T-helper 17 cell (primary cell): ENCODE measurements at places on chromosomes 7 and 10.

DNA sequence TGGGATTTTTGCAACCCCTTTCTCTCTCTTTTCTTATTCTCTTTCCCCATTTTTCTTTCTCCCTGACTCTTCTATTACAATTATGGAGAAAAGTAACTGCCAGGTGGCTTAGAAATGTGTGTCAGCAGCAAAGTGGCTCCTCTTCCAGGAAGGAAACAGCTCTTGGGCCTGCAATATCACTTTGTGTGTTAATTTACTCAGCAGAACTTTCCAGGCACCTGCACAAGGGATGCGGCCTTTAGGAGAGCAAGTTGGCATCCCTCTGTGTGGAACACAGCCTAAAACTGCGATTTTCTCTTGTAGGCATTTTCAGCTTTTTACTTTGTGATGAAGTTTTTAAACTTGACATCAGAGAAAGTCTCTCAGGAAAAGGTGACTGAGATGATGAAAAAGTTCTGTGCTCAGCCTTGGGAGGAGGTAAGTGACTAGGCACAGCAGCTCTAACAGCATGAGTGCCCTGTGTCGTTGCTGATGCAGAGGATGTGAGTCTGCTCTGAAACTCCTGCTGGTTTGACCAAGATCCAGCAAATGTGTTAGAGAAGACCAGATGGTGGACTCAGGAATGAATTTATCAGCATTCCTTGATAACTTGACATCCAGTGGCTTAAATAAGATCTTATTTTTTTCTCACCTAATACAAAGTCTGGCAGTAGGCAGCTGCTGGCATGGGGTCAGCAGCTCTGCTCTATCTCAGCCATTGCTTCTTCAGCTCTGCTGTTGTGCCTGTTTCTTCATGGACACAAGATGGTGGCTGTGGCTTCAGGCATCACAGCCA, 47.4 kb upstream of the CC2D2B start:
- DNase-seq: no peak

- no peak for DNase-seq
These were observed 81.7 kb downstream of the GPR85 start for GRCh38 chr7:113004726-113005454.

GRCh38 chr7:35992436-35992835, 160.6 kb upstream of the EEPD1 start:
- DNase-seq: no peak

DNA sequence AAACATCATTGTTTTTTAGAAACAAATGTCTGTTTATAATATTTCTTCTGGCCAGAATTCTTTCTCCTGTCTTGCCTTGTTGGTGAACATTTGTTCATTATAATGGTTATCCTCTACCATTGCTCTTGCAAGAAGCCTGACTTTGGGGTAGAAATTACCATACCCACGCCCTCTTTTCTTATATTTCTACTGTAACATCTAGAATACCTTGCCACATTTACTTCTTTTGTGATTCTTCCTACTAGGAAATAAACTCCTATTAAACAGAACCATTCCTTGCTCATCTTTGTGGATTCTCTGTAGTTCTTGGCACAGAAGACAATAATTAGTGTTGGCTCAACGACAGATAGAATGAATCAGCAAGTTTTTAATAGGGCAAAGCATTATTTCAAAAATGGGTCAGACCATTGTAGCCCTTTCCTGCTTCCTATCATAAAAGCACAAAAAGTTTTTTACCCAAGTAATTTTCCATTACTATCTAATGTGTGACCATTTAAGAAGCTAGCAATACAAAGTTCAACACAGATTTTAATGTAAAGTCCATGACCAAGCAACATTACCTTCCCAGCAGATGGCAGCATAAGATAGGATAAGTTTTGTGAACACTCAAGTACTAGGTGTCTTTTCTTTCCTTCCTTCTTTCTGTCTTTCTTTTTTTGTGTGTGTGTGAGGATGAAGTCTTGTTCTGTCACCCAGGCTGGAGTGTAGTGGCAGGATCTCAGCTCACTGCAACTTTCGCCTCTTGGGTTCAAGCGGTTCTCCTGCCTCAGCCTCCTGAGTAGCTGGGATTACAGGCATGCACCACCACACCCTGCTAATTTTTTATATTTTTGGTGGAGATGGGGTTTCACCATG, 270.4 kb downstream of the HGF start:
- DNase-seq: no peak

DNA sequence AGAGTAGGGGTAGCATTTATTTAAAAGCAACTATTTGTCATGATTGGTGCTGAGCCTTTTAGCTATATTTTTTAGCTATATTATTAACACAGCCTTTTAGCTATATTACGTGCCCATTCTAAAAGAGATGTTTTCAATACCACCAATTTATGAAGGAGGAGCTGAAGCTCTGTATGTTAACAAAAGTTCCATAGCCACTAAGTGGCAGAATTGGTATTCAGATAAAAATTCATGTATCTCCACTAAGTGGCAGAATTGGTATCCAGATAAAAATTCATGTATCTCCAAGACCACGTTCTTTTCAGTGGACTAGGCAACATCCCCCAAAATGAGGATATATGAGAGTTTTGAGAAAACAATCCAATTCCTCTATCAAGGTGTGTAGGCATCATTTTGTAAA, 268.6 kb downstream of the HGF start:
- no peak for DNase-seq

- DNase-seq: no peak
These were observed 24.5 kb downstream of the VSTM4 start for GRCh38 chr10:49090696-49091380.

- no peak for DNase-seq
These were observed 32.9 kb downstream of the WIPI2 start for GRCh38 chr7:5222841-5223411.

- DNase-seq: no peak
These were observed 131.7 kb downstream of the DYNC1I1 start for GRCh38 chr7:95904099-95904498.

- no peak for DNase-seq
These were observed 3.3 kb downstream of the LFNG start for GRCh38 chr7:2522780-2523433.

- no peak for DNase-seq
These were observed 97.4 kb downstream of the ELFN1 start for GRCh38 chr7:1767524-1767923.

DNA sequence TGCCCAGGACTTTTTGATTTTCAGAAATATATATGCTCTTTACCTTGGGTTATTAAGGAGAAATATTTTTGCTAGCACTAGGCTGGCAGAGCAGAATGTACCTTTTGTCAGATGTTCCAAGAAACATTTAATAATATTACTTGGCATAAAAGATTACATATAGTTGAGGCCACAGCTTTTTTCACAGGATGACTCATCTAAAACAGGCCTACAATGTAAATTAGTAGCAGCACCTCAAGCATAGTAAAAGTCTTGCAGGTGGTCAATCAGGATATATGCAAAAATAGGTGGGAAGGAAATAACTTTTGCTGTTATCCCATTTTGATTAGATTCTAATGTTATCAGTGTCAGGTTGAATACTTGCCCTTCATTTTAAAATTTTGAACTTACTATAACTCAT, 14.9 kb upstream of the ITGB1 start:
- DNase-seq: no peak

DNA sequence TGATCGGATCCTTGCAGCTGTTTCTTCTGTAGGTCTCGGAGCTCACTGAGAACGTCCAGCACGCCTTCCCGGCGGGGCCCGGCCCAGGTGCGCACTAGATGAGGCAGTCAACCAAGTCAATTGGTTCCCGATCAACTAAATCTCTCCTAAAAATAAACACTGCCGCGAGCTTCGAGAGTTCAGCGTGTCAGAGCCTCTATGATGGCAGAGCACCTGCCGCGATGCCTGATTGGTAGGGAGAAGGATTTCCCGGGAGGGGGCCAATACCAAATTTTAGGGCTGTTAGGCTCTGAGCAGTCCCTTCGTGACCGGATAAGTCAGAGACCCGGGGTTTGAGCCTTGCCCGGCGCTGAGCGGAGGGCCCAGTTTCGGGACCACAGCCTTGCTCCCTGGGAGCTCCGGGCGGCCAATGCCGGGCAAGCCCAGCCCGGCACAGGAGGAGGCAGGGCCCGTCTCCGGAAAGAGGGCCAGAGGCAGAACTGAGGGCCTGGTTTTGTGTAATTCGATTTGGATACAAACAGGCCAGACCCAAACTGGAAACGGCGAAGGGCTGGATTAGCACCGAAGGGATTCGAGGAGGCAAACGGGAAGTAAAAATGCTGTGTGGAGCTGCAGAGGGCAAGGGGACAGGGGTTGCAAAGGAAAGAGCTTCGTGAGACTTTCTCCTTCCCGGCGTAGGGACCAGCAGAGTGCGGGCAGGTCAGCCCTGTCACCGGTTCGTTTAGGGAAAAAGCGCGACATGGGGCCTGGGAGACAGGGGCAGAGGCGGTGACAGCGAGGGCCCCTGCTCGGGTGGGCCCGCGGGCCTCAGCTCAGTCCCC, 569 bp downstream of the SLC26A5 start:
- no peak for DNase-seq

DNA sequence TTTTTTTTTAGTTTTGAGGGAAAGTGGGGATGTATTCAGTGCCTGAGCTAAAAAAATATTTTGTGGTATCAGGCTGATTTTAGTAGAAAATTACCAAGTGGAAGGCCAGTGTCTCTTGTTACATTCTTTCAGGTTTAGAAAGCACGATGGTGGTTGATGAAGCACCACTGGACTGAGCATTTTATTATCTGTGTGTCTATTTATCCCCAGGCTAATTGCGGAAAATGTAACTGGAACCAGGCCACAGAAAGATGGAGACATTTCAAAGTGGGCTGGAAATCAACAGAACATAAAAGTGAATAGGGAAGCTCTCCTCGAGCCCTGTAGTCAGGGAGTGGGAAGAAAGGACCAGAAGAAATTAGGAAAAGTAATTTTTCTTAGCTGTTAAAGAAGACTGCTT, 261.0 kb downstream of the STK31 start:
- no peak for DNase-seq

- DNase-seq: no peak
These were observed 99.6 kb upstream of the SEMA3D start for GRCh38 chr7:85286446-85286845.

GRCh38 chr7:130242198-130243014, 24.3 kb upstream of the CPA2 start:
- DNase-seq: no peak

DNA sequence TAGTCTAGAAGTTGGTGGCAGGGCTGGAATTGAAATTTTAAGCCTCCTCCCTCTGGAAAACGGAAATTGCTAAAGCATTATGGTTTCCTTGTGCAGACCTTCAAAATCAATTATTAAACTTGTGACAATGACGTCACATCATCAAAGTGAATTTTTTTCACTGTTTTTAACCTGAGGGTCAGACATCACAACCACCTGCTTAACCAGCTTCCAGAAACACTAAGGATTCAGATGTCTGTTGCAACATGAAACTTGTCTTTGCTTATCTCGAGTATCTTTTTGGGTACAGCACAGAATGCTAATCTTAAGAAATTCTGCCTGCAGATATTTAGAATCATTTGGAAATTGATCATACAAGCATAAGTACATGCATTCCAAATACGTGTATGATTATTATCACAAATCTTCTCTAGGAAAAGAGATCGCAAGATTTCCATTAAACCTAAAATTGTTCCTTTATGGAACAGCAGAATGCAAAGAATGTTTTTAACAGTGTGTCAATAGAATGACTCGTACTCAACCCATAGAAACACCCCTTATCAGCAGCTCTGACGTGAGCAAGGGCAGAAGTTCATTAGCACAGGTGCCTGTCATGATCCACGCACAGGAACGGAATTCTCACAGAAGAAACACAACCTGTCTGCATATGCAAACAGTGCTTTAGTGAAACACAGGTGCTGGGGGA, 4.1 kb upstream of the GTPBP4 start:
- no peak for DNase-seq

DNA sequence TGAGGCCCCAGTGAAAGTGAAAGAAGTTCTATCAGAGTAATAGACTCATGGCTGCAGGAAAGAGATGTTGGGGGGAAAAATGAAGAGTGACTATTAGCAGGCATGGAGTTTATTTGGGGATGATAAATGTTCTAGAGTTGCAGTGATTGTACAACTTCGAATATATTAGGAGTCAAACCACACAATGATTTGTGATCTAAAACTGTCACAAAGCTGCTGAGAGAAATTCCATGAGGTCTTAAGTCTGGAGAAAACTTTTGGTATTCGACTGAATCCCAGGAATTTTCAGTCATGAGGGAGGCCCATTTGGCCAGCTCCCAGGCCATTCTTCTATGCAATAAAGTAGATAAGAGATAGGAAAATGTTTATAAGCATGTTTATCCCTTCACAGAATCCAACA, 55.9 kb upstream of the UNC5B start:
- no peak for DNase-seq

- no peak for DNase-seq
These were observed 95.2 kb upstream of the PTER start for GRCh38 chr10:16341637-16342036.
